ENCODE measurements at places on chromosomes 7 and 10. TPM values are rescaled to one million over a fixed set of nuclear protein-coding genes. Genes with fewer than 3 reads are reported as not detected.

Gene RASSF4
- polyA plus RNA-seq: 31.1 TPM

Gene GLI3
- polyA plus RNA-seq: 18.9 TPM

Gene WDR86
- 38.8 TPM for polyA plus RNA-seq

Gene PNLIPRP1
- polyA plus RNA-seq: 0.13 TPM

Measured in left kidney (tissue), 8 donors.